GM19239 (cell line): ENCODE measurements at places on chromosomes 6 and 20.
A peak's percentile ranks its signal among the peaks of the same experiment; 100 is the strongest.

DNA sequence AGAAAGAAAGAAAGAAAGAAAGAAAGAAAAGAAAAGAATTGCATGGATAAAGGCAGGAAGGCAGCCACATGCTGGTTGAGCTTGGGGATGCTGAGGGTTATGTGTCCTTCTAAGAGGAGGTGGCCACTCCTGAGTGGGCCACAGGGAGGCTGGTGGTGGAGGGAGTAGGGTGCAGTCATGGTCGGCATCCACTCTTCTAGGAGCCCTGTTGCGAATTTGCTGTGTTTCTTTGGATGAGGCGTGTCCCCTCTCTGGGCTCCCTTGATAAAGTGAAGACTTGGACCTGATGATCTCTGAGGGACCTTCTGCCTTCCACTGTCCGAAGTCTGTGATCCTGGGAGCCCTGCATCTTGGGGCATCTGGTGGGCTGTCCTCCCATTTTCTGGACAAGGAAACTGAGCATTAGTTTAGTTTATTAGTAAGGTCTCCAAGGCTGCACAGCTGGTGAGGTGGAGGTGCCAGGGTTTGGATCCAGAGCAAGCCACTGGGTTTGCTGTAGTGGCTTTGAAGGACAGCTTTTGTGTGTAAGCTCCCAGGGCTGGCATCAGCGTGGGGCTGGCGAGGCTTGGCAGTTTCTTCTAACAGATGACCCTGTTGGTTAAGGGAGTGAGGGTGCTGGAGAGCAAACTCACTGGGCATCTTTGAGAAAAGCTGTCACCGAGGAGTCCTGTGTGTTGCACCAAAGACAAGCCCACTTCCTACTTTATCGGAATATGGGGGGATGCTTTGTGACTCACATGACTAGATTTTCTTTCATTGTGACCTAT, 4.3 kb downstream of the DLGAP4 start:
- no peak for DNase-seq

GRCh38 chr6:114096561-114097172, 125.7 kb upstream of the HDAC2 start:
- DNase-seq, result no peak

DNA sequence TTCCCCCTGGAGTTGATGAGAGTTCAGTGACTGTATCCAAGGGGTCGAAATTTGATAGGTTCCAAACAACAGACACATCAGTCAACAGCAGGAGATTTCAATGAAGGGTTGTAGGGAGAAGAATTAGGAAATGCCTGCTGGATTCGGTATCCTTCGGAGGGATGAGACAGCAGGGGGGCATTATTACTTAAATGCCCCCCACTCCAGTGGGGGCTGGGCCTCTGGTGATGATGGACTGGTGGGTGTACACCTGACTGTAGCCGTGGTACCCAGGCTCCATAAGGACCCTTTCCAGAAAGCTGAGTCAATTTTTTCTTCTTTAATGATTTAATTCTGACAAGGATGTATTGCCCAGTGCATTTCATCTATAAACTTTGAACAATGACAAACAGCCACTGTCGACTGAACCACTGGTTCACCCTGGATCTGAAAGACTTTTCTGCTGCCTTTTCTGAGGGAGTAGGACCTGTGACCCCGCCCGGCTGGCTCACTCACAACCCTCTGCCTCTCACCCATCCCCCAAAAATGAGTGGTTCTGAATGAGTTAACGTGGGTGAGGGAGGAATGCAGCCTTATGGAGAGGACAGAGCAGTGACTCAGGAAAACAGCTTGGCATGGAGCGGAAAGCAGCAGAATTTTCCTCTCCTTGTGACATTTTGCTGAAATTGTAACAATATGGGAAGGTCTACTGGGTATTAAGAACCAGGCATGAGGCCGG, 41.0 kb downstream of the ZMYND8 start:
- DNase-seq, result no peak

DNA sequence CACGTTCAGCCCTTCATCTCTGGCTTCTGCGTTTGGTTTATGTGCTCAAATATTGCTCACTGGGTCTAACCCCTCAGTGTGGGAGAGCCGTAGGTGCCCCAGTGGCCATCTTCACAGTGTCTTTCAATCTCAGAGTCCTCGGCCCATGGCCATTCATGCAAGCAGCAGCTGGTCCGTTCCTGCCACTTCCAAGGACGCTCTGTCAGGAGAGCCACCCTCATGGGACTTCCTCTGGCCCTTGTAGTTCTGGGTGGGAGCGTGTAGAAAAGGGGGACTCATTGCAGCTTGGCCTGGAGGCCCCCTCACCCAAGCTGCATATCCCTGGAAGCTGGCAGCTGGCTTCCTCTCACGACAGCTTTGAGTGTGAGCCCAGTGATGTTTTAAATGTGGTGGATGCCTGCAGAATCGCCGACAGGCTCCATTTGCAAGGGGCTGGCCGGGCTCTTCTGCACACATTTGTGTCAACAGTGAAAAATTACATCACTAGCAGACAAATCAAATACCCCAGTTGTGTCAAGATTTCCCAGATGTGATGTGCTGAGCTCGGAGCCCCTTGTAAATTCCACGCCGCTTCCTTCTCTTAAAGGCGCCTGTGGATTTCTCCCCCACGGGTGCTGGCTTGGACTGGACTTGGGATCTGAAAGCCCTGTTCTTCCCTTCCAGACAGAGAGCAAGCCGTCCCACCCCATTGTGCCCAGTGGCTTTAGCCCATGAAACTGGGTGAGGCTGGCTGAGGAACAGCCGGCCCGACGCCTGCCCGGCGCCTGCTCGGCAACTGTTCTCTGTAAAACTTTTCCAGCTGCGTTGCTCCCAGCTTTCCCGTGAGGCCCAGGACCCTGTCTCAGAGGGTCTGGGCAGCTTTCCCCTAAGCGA, 360.1 kb downstream of the TAF4 start:
- DNase-seq, result no peak

DNA sequence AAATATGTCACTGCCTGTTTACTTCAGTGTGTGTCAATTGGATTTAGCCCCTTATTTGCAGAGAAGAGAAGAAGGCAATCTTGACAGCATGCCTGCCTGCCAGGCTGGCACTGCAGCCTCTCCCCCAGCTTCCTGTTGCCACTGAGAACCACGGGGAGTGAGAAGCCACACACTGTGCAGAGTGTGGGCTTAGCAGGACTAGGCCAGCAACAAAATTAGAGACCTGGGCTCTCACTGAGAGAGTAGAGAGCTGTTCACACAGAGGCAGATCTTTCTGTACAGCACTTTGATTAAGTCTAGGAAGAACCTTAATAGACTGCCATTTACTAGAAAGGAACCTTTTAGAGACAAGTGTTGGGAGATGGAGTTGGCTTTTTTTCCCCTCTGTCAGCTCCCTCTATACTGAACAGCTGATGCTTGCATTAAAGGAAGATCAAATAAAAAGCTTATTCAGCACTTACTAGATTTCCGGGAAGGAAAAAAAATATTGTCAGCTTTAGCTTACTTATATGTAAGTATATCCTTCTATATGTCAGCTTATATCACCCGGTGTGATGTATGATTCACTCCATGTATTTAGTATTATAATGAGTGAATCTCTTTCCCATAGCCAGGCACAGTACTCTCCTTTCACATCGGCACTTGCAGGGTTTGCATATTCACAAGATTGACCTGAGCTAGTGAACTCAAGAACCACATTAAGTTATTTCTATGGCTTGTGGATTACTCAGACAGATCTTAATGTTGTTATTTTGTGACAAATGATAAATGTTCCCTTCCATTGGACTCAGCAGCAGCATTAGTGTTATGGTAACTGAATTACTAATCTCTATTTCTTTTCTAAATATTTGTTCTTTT, 851.0 kb upstream of the EPHA7 start:
- no peak for DNase-seq

GRCh38 chr6:149366267-149366921, 33.7 kb upstream of the SUMO4 start:
- DNase-seq, result no peak

GRCh38 chr6:5636210-5637030, 370.3 kb downstream of the NRN1 start:
- no peak for DNase-seq

GRCh38 chr20:23291575-23292240, 58.9 kb upstream of the NXT1 start:
- DNase-seq, result no peak

DNA sequence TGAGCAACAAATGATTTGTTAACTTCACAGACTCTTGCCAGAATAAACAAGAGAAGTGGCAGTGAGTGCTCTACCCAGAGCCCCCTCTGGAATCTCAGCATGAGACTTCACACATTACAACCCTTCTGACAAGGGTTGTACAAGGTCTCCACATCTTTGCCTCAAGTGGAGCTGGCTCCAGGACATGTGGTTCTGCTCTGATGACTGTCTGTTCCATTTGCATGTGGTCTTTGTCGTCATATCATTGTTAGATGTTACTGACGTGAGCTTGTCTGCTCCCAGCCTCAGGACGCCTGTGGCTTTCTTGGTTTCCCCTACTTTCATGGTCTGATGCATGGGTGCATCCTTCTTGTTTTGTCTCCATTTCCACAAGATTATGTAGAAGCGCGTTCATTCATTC, 115.0 kb downstream of the SLC24A3 start:
- DNase-seq, result no peak

DNA sequence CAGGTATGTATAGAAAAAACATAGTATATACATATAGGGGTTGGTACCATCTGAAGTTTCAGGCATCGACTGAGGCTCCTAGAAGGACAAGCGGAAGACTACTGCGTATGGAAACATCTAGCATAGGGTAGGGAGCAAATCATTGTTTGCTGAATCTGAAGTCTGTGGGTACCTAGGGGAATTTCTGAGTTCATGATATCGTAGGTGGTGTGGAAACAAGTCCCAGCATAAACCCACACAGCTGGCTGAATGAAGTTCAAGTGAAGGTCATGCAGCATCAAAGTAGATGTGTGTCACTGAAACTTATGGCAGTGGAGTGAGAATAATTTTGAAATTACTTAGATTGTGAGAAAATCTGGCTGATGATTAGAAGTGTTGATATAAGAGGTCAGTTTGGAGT, 39.4 kb downstream of the MAP7 start:
- no peak for DNase-seq

GRCh38 chr20:23002276-23002675, 32.8 kb upstream of the SSTR4 start:
- no peak for DNase-seq

GRCh38 chr6:69974193-69974592, 107.8 kb downstream of the COL19A1 start:
- DNase-seq, result no peak

DNA sequence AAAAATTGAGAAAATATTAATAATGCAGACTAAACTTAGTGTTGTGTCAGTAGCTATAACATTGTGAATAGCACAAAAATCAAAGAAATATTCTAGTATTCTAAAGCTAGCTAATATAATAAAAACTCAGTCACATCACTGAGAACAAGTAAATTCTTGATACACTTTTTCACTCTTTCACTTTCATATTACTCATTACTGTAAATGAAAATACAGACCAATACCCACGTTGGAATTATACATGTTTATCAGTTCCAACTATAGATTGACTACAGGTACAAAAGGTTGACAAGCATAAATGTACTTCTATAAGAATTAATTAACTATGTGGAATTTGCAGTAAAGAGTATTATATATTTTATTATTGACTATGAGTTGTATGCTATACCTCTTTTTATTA, 1043.4 kb upstream of the FLRT3 start:
- DNase-seq, result no peak

DNA sequence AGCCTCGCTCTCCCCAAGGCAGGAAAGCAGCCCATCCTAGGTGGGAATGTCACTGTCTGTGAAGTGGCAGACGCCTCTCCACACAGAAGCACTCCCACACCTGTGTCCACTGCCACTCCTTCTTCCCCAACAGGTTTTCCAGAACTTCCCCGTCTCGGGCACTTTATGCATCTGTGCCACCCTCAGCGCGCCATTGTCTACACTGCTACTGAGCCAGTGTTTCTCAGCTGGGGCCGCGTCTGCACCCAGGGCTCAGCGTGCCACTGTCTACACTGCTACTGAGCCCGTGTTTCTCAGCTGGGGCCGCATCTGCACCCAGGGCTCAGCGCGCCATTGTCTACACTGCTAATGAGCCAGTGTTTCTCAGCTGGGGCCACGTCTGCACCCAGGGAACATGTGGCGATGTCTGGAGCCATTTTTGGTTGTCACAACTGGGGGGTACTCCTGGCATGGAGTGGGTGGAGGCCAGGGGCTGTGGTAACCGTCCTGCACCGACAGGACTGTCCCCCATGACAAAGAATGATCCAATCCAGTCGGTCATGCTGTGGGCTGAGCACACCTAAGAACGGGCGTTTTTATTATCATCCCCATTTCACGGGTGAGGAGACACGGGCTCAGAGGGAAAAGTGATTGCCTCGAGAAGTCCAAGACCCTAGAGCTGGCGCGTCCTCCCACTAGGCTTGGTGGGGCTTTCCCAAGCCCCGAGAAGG, 41.7 kb upstream of the ZBP1 start:
- no peak for DNase-seq

DNA sequence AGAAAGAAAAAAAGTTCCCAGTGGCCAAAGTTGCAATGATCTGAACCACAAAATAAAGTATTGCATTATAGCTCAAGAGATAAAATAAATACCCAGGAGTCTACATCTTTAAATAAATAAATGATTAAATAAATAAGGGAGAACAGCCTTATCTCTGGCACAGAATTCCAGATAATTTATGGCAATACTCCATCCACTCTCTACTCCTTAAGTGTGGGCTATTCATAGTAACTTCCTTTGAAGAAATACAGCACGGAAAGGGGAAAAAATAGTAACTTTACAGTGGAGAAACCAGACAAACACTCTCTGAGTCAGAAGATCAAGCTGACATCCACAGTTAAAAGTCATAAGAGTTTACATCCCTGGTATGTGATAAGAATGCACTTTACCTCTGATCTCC, 11.6 kb downstream of the AURKA start:
- DNase-seq, result no peak

DNA sequence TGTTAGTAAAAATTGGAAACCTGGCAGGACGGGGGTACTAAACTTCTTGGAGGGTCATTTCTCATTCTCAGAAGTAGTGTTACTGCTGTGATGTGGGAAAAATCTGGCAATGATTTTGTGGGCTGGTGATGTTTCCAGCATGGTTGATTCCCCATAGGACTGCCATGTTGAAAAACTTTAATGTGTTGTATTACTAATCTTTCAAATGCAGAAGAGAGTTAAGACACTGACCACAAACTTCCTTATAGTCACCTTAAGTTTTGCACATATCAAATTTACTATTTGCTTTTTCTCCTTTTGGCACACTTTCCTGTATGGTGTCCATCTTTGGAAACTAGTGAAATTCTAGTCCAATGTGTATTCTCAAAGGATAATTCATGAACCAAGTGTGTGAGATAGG, 236.2 kb upstream of the TAB2 start:
- DNase-seq, result no peak

- peak; percentile 92 for DNase-seq
These were observed 417 bp upstream of the PXDC1 start for GRCh38 chr6:3751730-3752530.

DNA sequence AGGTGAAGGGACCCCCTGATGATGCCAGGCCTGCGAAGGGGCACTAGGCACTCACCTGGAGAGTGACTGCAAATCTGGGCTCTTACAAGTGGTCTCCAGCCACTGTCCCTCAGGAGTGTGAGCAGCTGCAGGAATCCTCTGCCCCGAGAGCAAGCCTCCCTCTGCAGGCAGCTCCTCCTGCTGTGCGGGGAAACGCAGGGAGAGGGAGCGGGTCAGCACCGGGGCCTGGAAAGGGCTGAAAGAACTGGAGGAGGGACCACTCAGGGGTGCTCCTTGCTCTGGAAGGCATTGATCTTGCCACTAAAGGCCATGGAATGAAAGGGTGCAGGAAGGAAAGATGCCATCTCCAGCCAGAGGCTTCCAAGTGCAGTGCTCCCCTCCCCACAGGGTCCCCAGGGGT, 168.0 kb downstream of the CDH4 start:
- no peak for DNase-seq

- DNase-seq, result no peak
These were observed 575.9 kb upstream of the JAG1 start for GRCh38 chr20:11249683-11250082.

GRCh38 chr20:13995841-13996240, 525 bp downstream of the MACROD2 start:
- no peak for DNase-seq
